ENCODE measurements at places on chromosomes 13 and 19.

GRCh38 chr13:59269476-59269875, 894.3 kb downstream of the DIAPH3 start:
- DNase-seq = no peak

- no peak for DNase-seq
These were observed 76.6 kb downstream of the TNFSF11 start for GRCh38 chr13:42650506-42650905.

DNA sequence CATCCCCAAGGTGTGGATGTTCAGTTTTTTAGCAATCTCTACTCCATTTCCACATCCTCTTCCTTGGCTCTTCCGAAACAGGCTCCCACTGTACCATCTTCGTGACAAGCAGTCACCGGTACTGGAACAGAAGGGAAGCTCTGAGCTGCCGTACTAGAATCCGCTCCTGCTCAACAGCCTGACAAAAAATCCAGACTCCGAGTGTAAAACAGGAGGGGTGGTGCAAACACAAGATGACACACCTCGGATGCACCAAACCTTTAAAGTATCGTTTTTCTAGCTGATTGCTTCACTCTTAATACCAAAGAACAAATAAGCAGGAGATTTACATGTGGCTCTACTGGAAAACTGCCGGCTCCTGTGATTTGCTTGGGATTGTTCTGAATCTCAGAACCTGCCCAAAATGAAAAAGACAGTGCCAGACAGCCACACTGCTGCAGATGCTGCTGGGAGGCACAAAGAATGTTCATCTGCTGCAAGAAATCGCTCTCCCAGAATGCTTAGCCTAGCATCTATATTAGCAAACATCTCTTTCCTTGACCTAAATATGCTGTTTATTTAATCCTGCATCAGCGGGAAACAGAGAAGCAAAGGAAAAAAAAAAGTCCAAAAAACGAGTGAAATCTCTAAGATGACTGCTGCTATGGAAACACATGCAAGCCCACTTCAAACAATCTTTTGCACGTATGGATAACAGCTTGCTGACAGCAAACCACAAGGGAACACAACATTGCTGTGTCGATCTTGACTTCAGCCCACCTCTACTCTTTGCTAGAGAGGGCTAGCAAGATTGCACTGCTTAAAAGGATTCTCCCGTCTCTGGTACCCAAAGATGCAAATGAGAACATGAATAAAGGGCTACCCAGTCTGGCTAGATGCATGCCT, 38.0 kb upstream of the DOCK9 start:
- no peak for DNase-seq

DNA sequence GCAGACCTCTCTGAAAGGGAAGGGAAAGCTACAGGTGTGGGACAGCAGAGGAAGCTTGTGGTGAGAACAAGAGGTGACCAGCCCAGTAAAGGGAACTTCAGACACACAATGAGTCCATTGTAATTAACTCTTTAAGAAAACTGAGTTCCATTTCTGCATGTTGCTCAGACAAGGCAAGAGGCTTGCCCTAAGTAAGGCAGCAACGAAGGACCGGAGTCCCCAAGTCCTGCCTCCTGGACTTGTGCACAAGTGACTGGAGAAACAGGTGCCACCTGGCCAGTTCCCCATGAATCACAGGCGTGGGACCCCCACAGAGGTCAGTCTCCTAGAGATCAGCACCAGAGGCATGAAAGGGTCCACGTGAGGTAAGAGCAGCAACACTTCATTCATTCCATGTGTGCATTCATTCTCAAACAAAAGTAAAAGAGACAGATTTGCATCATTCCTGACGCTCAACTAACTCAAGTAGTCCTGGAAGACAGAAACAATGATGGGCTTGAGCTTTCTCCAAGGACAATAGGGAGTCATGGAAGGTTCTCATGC, 14.7 kb upstream of the SIGLEC6 start:
- DNase-seq = no peak

- DNase-seq = no peak
These were observed 6.8 kb downstream of the TRAPPC6A start for GRCh38 chr19:45171211-45171623.

GRCh38 chr19:46818812-46819211, 30.4 kb upstream of the SLC1A5 start:
- DNase-seq = no peak

GRCh38 chr19:50393589-50393988, 9.4 kb downstream of the POLD1 start:
- DNase-seq = no peak

DNA sequence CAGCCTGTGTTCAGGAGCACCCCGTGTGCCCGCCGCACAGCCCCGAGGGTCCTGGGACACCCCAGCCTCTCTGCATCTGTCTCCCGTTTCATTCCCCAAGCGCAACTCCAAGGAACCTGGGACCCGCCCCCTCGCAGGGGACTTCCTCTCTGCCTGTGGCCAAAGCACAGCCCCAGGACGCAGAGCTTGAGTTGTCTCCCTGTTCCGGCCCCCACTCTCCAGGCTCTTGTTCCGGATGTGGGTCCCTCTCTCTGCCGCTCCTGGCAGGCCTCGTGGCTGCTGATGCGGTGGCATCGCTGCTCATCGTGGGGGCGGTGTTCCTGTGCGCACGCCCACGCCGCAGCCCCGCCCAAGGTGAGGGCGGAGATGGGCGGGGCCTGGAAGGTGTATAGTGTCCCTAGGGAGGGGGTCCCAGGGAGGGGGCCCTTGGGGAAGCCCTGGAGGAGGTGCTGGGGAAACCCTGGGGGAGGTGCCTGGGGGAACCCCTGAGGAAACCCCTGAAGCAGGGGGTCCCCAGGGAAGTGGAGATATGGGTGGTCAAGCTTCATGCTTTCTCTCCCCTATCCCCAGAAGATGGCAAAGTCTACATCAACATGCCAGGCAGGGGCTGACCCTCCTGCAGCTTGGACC, 1.3 kb downstream of the HCST start:
- peak; percentile 76 for DNase-seq

GRCh38 chr13:75685239-75685697, 49.1 kb downstream of the LMO7 start:
- peak; percentile 23 for DNase-seq

GRCh38 chr13:72637561-72637960, 89.9 kb downstream of the MZT1 start:
- DNase-seq = peak; percentile 13

DNA sequence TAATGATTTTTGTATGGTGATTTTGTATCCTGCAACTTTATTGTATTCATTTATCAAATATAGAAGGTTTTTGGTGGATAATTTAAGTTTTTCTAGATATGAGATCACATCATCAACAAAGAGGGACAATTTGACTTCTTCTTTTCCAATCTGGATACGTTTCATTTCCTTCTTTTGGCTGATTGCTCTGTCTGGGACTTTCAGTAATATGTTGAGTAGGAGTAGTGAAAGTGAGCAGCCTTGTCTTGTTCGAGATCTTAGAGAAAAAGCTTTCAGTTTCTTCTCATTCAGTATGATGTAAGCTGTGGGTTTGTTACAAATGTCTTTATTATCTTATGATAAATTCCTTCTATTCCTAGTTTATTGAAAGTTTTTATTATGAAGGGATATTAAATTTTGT, 352.0 kb upstream of the DACH1 start:
- DNase-seq = no peak

- DNase-seq = no peak
These were observed 8.0 kb upstream of the BAX start for GRCh38 chr19:48946463-48947257.

GRCh38 chr13:75550159-75550567, 572 bp downstream of the UCHL3 start:
- peak; percentile 18 for DNase-seq

GRCh38 chr13:66716538-66716937, 513.6 kb downstream of the PCDH9 start:
- DNase-seq = no peak

DNA sequence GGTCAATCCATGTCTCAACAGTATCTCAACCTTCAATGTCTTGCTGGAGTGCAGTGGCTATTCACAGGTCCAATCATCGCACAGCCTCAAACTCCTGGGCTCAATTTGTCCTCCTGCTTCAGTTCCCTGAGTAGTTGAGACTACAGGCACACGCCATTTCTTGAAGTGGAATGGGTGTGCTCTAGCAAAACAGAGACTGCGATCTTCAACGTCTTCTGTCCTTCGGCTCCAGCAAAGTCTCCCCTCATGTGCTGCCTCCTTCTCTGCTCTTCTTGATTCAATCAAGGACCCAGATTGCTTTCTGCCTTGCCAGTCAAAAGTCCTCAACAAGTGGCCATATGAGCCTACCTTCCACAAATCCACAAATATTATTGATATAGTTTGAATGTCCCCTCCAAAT, 466.7 kb upstream of the MIR17HG start:
- no peak for DNase-seq

DNA sequence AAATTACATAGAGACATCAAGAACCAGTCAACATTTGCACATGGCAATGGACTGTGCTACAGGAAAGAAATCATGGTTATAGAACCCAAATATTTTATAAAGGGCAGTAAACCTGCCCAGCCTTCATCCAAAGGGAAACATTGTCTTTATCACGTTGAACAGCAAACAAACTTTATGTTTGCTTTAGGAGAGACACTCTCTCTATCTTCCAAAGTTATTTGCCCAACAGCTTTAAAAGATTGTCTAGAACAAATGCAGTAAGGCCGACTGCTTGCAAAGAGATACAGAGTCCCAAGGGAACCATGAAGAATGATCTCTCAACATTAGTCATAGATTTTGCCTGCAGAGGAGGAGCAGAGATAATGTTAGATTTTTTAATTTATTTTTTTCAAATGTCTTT, 1323.5 kb upstream of the SLC10A2 start:
- no peak for DNase-seq

- no peak for DNase-seq
These were observed 301 bp downstream of the POP4 start for GRCh38 chr19:29606420-29606747.

DNA sequence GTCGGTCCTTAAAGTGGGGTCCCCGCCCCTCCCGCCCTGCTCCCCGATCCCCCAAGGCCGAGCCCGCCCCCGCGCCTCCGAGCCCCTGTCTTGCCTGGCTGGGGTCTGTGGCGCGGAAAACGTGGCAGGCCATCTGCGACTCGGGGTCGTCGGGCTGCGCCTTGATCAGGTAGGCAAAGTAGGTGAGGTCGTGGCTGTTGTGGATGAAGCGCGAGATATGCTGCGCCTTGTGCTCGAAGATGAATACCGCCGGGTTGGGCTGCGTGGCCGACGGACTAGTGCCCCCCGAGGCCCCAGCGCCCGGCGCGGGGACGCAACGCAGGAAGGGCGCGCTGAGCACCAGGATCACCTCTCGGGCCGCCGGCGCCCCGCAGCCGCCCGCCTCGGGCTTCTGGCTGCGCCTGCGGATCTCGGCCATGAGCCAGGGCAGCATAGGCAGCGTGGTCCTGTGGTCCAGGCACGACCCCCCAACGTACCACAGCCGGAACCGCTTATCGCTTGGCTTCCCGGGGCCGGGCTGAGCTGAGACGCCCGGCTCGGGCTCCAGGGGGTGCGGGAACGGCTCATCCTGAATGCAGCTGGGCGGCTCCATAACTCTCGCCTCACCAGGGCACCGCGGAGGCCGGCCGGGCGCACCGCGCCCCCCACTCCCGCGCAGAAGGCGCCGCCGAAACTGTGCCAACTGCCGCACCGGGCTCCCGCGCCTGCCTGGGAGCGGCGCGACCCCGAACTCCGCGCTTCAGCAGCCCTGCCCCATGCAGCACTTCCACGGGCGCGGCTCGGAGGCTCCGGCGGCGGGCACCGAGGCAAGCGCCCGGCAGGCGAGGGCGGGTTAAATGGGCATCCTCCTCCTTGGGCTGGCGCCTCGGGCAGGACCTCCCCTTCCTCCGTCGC, 546 bp downstream of the TBC1D4 start:
- peak; percentile 35 for DNase-seq

GRCh38 chr19:7832781-7833180, 2.8 kb downstream of the EVI5L start:
- DNase-seq = no peak

DNA sequence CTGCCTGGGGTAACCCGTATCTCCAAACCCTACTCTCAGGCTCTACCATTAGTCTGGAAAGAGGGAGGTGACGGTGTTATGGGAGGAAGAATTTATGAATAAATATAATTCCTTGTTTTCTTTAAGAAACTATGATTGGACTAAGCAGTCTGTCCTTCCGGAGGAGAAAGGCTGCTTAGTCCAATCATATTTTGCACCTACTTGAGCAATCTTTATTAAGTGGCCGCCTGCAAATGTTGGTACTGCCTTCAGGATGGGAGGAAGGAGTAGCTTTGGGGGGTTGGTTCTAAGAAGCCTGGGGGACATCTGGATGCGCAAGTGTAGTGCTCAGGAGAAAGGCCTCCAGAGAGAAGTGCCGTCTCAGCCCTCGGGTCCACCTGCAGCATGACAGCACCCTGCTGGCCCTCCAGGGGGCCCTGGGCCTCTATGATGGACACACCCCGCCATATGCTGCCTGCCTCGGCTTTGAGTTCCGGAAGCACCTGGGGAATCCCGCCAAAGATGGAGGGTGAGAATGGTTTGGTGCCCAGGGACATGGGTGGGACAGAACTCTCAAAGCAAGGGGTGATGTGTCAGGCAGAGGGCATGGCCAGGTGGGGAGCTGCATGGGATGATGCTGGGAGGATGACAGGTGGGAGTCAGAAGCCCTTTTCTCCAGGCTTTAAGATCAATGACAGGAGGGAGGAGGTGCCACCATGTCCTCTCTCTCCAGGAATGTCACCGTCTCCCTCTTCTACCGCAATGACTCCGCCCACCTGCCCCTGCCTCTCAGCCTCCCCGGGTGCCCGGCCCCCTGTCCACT, 4.1 kb downstream of the ACP4 start:
- peak; percentile 70 for DNase-seq

DNA sequence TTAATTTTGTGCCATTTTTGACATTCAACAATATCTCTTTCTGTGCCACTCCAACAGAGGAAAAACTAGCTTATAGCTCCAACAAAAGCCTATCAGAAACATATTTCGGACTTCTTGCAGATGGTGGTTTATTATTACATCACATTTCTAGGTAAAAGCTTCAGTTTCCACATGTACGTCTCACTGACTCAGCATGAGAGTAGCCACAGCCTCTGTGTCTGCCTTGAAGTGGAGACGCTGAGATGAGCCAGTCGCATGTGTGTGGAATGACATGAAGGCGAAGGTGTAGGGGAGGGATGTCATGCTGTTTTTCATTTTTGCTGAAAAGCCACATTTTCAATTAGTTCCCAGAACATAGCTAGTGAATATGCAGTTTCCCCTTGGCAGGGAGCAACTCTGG, 598.6 kb downstream of the EFNB2 start:
- DNase-seq = no peak

GRCh38 chr19:38036707-38037611, 130.0 kb downstream of the SIPA1L3 start:
- no peak for DNase-seq

- no peak for DNase-seq
These were observed 11.8 kb upstream of the DOCK9 start for GRCh38 chr13:98989469-98990235.

All from iPS-NIHi11 (cell line).